Activated CD4-positive, alpha-beta T cell treated with anti-CD3 and anti-CD28 coated beads for 4 hours (primary cell): ENCODE measurements at places on chromosomes 7 and 10.

DNA sequence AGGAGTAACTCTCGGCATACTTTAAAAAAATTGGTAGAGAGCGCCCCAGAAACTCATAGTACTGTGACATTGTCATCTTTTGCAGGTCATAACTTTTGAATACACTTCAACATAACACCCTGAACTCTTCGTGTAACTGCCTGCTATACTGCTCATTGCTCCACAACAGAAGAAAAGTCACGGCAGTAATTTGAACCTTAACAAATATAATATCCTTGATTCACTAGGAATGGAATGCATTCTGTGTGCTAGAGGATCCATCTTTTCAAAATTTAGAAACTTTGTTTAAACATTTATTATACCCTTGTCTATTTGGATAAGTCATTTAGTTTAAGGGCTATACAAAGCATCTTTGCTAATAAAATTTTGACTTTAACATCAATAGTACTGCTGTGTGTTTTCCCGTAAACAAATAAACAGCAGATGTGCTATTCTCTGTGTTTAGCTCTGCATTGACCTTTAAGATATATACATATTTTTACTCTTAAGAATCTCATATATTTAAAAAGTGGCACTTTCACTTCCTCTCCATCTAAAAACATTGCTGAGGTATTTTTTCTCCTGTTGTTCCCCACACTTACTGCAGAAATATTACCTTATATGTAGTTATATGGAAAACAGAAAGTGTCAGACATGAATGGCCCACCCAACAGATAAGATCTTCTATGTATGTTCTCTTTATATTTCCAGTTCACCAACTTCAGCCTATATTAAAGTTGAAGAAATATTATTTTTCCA, 217.6 kb upstream of the TMEM229A start:
- DNase-seq, result no peak

GRCh38 chr7:121480058-121480457, 84.0 kb upstream of the FAM3C start:
- DNase-seq, result no peak

- DNase-seq, result no peak
Measured at GRCh38 chr10:104824380-104825006, 183.4 kb downstream of the SORCS3 start.

- DNase-seq, result no peak
Measured at GRCh38 chr10:91756286-91756685, 41.9 kb upstream of the TNKS2 start.

- DNase-seq, result no peak
Measured at GRCh38 chr7:25288556-25289307, 60.4 kb upstream of the NPVF start.

- DNase-seq, result no peak
Measured at GRCh38 chr7:121313220-121313792, 15.5 kb upstream of the WNT16 start.

DNA sequence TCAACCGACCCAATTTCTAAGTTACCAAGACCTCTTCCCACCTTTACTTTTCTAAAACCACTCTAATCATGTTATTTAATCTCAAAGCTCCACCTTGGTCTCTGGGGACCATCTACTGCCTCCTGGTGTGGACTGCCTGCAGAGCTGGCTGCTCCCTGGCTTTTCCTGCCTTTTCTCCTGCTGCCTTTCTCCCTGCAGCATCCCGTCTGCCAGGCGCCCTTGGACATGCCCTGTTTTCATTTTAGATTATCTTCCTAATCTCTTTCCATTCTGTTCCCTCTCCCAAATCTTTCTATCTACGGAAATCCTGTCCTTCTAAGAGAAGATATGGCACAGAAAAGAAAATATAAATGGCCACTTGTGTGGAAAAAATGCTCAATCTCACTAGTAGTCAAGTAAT, 23.1 kb downstream of the TCAF1 start:
- no peak for DNase-seq
